ENCODE measurements at places on chromosomes 12 and 14.
A peak's percentile ranks its signal among the peaks of the same experiment; 100 is the strongest.

DNA sequence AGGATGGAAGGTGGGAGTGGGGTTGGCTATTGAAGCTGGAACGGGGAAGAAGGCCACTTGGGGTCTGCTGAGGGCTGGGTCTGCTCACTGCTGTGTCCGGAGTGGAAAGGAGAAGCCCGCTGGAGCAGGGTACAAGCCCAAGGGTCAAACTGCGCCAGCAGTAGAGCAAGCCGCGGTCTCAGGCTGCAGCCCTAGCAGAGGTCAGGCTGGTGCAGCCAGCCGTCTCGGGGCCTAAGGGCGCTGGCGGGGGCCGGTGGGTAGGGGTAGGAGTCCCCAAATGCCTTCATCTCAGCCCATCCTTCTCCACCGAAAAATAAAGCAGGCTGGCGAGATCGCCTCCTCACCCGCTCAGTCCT, 718 bp upstream of the JDP2 start:
- no peak for DNase-seq

- DNase-seq, result no peak
These were observed 123.1 kb downstream of the GALC start for GRCh38 chr14:87869619-87870583.

DNA sequence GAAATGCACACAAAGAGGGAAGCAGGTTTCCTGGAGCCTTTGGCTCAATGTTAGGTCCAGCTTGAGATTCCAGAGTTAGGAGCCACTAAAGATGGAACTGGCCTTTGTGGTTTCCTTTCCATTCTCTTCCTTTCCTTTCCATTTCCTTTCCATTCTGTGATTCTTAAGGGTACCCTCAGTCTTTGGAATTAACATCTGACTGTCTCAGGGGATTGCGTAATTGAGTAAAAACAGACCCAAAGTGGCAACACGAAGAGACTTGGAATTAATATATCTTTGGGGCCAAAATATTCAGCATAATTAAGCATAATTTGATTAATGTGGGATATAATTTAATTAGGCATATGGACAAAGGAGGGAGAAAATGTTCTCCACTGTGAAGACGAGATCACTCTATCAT, 205.6 kb downstream of the CRADD start:
- DNase-seq, result no peak

DNA sequence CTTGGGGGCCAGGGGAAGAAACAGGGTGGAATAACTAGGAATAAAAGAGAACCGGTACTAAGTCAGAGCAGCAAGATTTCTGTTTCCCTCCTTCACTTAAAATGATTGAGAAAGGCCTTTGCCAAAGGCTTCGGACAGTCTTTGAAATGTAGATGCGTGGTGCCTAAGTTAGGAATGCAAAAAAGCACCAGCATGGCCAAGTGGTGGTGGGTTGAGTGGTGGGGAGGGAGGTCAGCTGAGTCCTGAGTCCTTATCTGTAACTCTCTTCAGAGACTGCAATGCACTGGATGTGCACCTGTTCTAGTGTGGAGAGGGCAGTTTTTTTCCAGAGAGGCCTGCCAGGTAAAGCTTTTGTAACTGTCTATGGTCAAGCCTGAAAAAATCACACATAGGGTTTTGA, 919.9 kb downstream of the FSCB start:
- DNase-seq, result no peak

GRCh38 chr12:107233551-107233950, 140.2 kb upstream of the CRY1 start:
- no peak for DNase-seq

DNA sequence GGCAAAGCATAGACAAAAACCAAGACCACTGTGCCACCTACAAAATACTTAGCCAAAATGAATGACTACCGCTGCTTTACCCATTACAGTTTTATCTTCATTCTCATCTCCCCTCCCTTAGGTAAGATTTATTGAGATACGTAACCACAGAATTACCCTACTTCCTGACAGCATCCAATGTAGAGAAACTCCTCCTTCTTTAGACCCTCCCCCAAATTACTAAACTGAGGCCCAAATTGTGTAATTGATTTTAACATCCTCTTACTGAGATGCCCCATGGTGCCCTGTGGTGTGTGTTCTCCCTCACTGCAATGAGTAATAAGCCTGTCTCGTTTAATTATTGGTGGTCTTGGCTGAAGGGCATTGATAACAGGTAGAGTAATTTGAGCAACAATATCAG, 19.1 kb downstream of the VRK1 start:
- DNase-seq, result no peak

DNA sequence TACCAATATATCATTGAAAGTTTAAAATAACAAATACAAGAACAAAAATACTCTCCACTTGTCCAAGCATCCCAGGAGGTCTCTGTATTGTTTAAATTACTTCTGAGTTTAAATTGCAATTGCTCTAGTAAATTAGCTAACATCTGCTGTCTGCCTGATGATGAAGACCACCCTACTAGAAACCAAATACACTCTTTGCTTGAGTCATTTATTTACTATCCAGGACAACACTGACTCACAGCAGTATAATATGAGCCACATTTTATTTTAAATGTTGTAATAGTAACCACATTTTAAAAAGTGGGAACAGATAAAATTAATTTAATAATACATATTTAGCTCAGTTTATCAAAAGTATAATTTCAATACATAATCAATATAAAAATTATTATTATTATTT, 62.9 kb upstream of the EEA1 start:
- DNase-seq, result no peak

- no peak for DNase-seq
These were observed 18.0 kb upstream of the DLK1 start for GRCh38 chr14:100708425-100709288.

DNA sequence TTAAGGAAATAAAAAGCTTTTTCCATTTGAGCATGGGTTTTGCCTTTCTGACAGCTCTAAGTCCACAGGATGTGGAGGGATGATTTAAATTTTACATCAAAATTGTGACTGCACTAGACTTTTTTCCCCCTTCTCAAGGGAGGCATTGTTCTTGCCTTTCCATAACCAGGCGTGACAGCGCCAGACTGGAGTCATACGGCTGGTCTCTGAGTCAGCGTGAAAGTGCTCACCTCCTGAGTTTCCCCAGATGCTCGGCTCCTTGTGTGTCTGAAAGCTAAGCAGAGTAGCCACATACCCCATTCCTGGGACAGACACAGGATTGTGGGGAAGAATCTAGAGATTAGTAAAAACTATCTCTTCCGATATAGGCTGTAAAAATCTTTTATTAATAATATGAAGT, 43.1 kb downstream of the SOX5 start:
- DNase-seq, result no peak

DNA sequence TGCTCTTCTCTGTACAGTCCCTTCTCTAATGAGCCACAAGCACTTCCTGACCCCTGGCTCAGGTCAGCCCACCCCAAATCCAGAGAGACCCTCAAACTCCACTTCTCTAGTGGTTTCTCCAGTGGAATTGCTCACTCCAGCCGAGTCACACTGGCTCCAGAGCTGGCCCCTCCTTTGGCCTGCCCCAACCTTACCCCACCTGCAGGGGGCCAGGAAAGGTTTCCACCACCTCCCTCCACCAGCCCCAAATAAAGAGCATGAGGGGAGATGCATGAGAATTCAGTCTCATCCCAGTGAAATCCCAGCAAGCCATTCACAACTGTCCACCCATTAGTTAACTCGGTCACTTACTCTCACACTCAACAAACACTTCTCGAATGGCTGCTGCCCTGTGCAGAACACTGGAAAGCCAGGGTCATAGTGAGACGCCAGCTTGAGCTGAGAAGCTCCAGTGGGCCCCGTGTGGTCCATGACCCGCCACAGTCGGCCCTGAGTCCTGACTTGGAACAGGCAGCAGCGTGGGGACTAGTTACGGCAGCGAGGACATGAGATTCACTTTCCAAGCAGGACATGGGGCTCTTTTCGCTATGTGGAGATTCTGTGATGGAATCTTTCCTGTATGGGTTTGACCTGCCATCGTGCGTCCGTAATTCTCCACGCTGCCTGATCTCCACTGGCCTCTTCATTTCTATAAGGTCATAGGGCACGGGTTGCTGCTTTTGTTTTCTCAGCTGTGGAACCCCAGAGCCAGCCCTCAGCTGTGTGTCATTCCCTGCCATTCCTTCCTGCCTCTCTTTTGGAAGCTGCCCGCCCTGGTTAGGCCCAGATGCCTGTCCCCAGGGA, 44.2 kb downstream of the SLC6A12 start:
- no peak for DNase-seq

DNA sequence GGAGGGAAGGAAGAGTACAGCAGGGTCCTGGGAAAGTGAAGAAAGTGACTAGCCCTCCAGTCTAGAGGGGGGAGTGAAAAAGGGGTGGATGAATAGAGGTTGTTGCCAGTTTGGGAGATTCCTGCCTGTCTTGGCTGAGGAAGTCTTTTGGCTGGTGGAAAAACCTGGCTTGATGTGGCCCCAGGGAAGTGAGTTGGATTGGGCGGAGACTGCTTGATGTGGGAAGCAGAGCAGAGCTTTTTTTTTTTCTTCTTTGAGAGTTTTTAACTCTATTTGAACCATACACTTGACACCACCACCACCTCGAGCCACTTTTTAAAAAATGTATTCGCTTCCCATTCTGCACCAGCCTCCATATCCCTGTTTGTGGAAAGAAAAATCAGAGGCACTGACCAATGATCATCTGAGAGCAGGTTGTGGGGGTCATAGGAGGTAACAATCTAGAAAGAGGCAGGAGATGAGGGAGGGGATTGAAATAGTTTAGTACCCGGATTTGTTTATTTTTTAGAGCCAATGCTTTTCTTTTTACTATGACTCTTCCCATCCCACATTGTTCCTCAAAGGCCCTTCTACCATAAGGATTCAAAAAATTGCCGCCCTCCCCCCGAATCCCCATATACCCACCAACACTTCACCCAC, 690 bp upstream of the DTX3 start:
- no peak for DNase-seq

DNA sequence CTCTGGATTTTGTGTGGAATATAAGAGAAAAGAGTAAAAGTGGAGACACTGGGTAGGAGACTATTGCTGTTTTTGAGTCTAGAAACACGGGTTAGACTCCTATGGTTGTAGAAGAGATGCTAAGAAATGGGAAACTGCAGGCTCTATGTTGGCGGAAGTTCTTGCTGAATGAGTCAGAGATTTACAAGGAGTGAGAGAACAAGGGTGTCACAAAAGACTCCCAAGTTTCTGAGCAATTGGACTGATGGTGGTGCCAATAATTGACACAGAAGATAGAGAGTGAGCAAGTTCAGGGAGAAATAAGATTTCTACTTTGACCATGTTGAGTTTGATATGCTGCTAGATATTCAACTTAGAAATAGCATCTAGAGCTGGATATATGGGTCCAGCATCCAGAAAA, 2.6 kb upstream of the PRKD1 start:
- DNase-seq, result no peak

DNA sequence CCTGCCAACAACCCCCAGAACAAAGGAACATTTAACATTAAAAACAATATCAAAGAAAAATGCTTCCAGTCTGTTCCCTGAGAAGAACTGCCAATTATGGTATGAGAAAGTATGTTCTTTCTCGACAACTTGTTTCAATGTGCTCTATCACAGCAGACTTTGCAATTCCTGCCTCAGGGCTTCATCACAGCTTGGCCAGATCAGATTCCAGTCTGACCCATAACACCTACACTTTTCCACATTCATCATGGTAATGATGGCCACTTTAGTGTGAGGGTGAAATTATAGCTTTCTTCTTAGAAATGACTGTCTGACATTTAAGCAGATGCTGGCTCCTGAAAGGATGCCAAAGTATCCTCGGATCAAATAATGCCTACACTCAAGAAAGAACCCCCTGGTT, 17.0 kb downstream of the NEK9 start:
- DNase-seq, result no peak

- no peak for DNase-seq
These were observed 456.9 kb upstream of the TMEM132C start for GRCh38 chr12:127810041-127810440.

DNA sequence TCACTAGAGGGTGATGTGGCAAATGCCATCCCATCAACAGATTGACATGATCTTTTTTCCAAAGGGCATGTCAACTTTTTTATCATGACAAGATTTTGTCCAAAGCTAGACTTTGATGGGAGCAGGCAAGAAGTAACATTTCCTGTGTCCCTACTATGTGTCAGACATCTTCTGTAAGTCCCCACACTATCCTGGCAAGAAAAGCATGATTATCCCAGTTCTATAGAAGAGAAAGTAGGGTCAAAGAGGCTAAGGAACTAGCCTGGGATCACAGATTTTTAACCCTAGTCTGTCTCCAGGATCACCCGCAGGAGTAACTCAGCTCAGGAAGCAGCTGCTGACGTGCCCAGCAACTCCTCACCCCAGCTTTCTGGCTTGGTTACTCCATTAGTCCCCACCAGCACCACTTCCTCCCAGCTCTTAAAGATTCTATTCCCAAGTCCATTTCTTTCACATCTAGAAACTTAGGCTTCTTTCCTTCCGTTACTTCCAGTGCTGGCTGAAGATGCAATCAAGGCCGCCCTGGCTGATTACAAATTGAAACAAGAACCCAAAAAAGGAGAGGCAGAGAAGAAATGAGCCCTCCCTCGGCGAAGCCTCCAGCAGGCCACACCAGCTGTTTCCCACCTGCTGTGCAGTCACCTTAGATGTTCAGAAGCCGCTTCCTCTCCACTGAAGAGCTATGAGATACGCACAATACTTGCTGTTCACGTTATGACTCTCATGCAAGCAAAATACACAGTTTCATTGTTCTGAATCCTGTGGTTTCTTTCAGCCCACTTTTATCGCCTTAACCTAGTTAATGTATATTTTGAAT, 6.2 kb downstream of the ISCU start:
- DNase-seq, result peak; percentile 47

GRCh38 chr14:75307700-75308379, 29.2 kb downstream of the FOS start:
- DNase-seq, result peak; percentile 45

DNA sequence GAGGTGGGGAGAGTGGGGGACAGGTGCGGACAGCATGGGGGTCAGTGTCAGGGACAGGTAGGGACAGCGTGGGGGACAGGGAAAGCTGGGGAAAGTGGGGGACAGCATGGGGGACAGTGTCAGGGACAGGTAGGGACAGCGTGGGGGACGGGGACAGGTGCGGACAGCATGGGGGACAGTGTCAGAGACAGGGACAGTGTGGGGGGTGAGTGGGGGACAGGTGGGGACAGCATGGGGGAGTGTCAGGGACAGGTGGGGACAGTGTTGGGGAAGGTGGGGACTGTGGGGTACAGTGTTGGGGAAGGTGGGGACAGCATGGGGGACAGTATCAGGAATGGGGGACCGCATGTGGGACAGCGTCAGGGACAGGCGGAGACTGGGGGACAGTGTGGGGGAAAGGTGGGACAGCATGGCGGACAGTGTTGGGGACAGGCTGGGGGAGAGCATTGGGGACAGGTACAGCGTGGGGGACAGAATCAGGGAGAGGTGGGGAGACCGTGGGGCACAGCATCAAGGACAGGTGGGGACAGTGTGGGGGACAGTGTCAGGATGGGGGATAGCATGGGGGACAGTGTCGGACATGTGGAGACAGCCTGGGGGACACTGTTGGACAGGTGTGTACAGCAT, 96.1 kb downstream of the TMEM121 start:
- no peak for DNase-seq

GRCh38 chr14:105187935-105188524, 6.9 kb upstream of the NUDT14 start:
- no peak for DNase-seq

- no peak for DNase-seq
These were observed 82.8 kb upstream of the PLEKHG7 start for GRCh38 chr12:92619730-92620684.
